ENCODE measurements at places on chromosomes 1 and 21. TPM values are rescaled to one million over a fixed set of nuclear protein-coding genes. Genes with fewer than 3 reads are reported as not detected.

The CA6 gene
- not detected for total RNA-seq

The SPATA17 gene
- total RNA-seq = 0.18 TPM

The WNT3A gene
- not detected for total RNA-seq

The RGS13 gene
- total RNA-seq = not detected
